ENCODE measurements at places on chromosomes 2 and 18. TPM values are rescaled to one million over a fixed set of nuclear protein-coding genes. Genes with fewer than 3 reads are reported as not detected.

DNA sequence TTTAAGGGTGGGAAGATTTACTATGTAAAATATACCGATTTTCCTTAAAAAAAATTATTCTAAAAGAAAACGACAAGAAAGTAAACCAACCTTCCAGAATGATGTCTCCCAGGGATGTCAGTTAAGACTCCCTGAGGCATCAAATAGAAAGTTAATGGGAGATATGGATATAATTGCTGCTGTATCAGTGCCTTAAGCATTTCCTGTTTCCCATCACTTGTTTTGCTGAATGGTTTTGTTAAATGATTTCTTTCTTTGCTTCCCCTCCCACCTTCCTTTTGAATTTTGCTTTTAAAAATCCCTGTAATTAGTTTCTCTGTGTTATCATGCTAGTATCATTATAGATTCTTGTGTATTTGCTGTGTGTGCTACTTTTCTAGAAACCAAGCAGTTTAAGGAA, 154.3 kb upstream of the CWC22 start:
- no peak for DNase-seq

GRCh38 chr18:9926977-9927376, 13.2 kb downstream of the VAPA start:
- DNase-seq, result no peak

DNA sequence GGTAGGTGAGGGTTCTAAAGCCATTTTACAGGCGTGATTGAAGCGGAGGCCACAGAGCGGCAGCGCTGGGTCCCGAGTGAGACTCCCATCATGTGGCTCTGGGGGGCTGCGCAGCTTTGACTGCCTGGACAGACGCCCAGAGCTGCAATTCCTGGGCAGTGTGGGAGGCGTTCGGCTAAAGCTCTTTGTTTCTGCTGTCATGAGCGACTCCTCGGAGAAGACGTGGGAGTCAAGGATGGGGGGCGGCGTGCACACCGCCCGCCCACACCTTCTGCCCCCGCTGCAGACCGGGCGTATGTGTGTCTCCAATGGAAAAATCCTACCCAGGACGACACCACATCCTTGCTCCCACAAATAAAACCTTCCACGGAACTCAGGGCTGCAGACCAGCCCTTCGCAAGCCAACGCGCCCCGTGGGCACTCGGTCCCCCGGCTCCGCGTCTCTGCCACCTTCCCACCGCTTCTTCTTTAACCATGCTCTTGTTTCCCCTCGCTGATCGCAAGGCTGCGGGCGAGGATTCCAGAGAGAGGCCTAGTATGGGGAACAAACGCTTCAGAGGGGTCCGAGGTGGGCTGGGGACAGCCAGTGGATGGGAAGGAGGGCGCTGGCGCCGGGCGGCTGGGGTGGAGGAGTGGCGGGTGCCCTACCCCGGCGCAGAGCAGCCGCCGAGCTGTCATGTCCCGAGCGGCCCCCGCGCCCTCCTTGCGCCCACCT, 680 bp upstream of the LBH start:
- peak; percentile 51 for DNase-seq

- no peak for DNase-seq
These were observed 27.1 kb downstream of the LIPG start for GRCh38 chr18:49588971-49589370.

DNA sequence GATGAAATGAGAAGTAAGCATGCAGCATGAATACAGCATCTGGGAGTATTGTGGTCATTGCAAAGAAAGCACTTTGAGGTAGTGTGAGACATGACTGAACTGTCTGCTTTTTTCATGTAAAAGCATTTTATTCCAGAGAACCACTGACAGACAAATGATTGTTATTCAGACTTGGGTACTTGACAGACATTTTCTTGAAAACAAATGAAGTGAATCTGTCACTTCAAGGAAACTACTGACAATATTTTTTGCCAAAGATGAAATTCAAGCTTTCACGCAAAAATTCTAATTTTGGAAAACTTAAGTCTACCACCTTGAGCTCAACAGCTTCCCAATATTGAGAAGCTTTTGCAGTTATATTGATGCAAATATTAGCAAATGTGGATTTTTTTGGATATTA, 255.7 kb downstream of the ARL6IP6 start:
- no peak for DNase-seq

- DNase-seq, result no peak
These were observed 32.3 kb downstream of the PTPN2 start for GRCh38 chr18:12851716-12852115.

DNA sequence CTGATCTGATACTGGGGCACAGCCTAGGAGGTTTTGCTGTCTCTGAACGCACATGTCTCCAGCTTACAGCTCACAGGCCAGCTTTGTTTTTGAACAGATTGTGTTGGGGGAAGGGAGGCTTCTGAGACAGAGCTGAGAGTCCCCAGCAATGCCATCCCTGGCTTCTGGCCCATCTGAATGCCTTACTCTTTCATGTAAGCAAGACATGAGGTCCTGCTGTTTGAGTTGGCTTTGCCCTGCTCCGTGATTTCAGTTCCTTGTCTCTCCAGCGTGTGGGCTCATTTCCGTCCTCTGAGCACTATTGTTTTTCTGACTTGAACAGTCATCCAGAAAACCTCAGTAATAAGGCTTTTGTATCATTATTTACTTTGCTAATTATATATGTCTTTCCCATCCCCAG, 194.9 kb upstream of the TNP1 start:
- DNase-seq, result peak; percentile 69

DNA sequence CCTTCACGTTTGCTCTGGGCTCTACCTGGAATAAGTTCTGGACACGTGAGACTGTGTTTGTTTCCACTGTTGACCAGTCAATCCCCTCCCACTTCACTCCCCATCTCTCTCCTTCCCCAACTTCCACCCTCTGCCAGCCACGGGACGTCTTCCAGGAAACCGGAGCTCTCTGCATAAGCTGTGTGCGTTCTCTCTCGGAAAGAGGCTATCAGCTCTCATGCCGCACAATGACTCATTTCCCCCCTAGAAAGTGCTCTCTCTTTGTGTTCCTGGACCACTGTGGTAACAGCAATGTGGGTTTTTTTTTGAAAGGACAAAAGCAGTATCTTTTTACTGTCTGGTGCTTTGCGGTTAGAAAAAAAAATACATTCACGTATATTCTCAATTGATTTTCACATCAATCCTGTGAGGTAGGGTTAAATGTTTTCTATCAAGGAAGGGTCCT, 10.2 kb downstream of the PROKR1 start:
- peak; percentile 91 for DNase-seq

DNA sequence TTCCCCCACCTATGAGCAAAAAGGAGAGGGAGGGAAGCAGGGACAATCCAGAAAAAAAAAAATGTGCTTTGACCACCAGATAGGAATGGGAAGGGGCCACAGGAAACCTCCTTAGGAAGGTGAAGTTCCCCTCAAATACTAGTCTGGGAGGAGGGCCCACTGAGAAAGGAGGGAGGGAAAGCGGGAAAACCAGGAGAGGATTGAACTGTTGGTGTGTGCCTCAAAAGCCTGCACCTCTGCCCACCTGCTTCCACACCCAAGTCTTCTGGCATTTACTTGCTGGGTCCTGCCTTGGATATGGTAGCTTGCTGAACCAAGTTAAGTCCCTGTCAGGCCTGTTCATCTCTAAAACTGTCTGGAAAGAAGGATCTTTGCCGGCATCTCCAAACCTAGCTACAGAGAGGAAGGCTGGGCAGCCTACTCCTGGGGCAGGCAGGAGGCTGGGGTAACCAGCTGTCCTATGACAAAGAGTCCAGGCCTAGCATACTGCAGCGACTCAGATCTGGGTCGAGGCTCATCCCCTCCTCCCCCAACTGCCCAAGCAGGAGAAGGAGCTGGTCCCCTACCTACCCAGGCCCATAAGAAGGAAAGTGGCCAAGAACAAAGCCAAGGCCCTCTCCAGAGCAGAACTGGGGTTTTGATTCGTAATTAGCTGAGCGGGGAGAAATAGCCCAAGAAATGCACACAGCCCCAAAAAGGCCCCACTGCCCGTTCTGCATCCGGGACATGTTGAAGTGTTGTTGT, 3.0 kb downstream of the EN1 start:
- peak; percentile 55 for DNase-seq

- no peak for DNase-seq
These were observed 28.3 kb downstream of the MAP3K2 start for GRCh38 chr2:127359520-127359919.

DNA sequence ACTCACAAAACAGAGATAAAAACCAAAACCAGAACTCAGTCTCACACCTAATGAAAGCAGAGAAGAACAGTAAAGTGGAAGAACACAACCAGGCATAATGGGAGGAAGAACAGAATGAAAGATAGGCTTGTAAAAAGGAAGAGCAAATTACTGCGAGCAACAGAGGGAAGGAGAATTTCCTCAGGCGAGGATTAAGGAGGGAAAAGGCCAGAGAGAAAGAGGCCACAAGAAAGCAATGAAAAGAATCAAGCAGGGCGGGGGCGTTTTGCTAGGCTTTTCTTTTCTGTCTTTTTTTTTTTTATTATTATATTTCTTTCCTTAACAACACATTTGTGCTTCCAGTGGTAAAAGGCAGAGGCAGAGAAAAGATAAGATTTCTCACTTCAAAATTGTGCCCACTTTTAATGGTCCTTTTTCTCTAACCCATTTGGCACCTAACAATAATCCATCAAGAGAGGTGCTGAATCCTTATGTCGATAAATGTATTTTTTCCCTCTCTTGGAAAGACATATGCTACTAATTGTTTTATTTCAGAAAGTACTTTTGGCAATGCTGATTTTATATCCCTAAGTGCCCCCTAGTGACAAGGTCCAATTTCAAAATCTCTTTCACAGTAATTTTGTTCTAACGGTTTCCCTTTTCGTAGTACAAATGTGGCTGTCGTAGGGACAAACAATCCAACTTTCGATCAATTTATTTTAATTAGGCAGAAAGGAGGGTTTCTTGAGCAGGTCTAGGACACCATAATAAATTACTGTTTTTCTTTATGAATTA, 138.7 kb upstream of the AQP4 start:
- DNase-seq, result no peak

GRCh38 chr2:40397765-40398164, 54.1 kb downstream of the SLC8A1 start:
- no peak for DNase-seq

DNA sequence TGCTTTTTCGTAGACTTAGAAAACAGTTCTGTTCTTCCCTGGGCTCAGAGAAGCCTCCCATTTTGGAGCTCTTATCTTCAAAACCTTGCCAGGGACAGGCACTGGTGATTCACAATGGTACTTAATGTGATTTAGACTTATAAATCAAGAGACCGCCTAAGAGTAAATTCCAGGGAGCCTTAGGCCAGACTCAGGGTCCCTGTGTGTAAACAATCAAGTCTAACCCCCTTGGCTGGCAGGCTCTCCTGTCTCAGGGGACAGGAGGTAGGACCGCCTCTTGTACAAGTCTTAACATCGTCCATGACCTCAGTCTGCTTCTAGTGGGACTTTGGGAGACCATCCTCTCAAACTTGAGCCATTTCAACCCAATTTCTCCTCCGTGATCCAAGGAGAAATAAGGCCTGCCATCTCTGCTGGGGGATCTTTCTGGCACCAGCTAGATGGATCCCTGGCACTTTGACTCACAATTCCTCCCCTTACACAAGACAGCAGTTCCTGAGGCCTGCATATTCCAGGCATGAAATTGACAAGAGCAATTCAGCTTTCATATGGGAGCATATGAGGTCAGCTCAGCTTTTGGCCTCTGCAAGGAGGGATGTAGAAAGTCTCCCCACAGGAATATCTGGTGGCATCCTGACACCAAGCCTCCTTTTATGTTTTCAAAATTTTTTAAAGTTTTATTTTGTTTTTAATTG, 487.0 kb downstream of the TNS1 start:
- DNase-seq, result no peak

DNA sequence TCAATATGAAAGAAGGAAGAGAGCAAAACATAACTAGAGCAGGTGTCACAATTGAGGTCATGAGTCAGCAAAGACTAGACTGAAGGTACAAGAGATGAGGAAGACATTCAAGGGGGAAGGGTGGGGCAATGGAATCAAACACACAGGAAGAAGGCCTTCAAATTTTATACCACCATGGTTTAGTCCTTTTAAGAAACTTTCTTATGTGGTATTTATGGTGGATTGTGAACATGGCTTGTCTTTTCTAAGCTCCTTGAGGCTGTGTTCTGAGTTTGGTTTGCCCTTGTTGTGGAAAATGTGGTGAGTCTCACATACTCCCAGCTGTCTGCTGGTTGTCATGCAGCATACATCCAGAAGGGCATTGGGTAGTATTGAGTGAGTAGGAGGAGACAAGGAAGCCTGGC, 62.1 kb downstream of the NABP1 start:
- no peak for DNase-seq

GRCh38 chr2:141878016-141878415, 252.8 kb downstream of the LRP1B start:
- no peak for DNase-seq

- DNase-seq, result no peak
These were observed 6.2 kb downstream of the IL36B start for GRCh38 chr2:113046465-113046864.

- DNase-seq, result no peak
These were observed 65.8 kb downstream of the ALMS1 start for GRCh38 chr2:73451263-73451972.

GRCh38 chr18:28095041-28095440, 81.9 kb downstream of the CDH2 start:
- no peak for DNase-seq

GRCh38 chr2:137115081-137115794, 349.9 kb downstream of the THSD7B start:
- no peak for DNase-seq

GRCh38 chr2:62110415-62111025, 85.4 kb upstream of the B3GNT2 start:
- no peak for DNase-seq

DNA sequence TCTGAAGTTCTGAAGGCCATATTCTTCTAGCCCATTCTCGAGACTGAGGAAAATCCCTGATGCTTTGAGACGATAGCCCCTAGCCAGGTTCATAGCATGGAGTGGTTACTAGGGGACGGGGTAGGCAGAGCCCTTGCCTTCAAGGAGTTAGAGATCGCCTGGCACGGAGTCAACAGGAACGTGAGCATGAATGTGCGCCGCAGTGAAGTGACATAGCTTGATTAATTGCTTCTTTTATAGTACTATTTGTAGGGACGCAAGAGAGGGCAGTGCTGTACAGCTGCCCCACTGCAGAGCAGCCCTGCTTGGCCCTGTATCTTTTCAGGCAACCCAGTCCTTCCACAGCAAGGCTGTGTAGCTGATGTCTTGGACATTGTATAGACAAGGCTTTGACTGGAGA, 26.2 kb downstream of the HRH4 start:
- no peak for DNase-seq

The GNLY gene
- not detected for total RNA-seq

The LINC00305 gene
- total RNA-seq, result not detected

The VAPA gene
- total RNA-seq, result 410 TPM

The PTH2R gene
- total RNA-seq, result not detected

The PXDN gene
- total RNA-seq, result 173 TPM

The SUPT7L gene
- total RNA-seq, result 21.6 TPM

The ANKRD36B gene
- 8.6 TPM for total RNA-seq

The SCN7A gene
- not detected for total RNA-seq

The GAREM1 gene
- 1.5 TPM for total RNA-seq

The CGREF1 gene
- 3.4 TPM for total RNA-seq

The MAL gene
- total RNA-seq, result 0.29 TPM

The RUFY4 gene
- total RNA-seq, result not detected

The MSH6 gene
- 115 TPM for total RNA-seq

The AKAIN1 gene
- total RNA-seq, result not detected

All from Daoy (cell line).